ENCODE measurements at places on chromosomes 13 and 19.

- DNase-seq = no peak
Observed at GRCh38 chr19:37936886-37937285, 29.9 kb downstream of the SIPA1L3 start.

- DNase-seq = peak; percentile 71
Observed at GRCh38 chr13:94419304-94419924, 60.1 kb downstream of the DCT start.

GRCh38 chr19:41872775-41873647 is 4.1 kb upstream of the CD79A start:
- DNase-seq = no peak

- DNase-seq = no peak
Observed at GRCh38 chr13:29193083-29193482, 372.9 kb downstream of the MTUS2 start.

- DNase-seq = no peak
Observed at GRCh38 chr19:17722655-17723240, 3.5 kb downstream of the MAP1S start.

GRCh38 chr19:54106716-54107115 is 4.1 kb downstream of the NDUFA3 start:
- DNase-seq = no peak

DNA sequence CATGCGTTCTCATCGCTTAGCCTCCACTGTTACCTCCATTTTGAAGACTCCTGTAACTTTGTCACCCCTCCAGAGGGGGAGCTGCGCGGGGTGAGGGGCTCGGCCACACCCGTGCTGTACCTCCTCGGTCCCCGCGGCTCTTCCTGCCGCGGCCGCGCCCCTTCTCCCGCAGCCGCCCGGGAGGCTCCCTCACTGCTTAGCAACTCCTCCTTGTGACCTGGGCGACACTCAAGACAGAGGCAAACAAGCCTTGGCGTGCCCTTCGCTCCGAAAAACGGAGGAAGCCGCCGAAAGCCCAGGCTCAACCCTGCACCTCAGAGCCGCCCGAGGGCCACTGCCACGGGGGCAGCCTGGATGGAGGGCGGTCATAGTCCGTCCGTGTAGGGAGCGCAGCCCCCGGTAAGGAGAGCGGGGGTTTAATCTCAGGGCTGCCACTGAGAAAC is 494.3 kb downstream of the FOXO1 start:
- DNase-seq = no peak

DNA sequence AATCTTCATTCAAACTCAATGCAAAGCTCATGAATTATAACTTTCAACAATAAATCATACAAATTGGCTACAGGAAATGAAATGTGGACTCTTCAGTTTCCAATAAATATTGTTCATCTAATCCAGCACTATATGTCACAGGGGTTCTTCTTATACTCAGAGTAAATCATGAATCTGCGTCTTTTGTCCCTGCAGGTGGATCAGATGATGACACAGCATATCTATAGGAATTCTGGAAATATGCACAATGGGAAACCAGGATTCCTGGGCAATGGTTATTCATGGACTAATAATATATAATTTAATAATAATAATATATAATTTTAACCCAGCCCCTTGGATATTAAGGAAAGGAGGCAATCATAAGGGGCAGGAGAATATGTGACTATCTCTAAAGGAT is 8.4 kb downstream of the ZNF573 start:
- DNase-seq = no peak

DNA sequence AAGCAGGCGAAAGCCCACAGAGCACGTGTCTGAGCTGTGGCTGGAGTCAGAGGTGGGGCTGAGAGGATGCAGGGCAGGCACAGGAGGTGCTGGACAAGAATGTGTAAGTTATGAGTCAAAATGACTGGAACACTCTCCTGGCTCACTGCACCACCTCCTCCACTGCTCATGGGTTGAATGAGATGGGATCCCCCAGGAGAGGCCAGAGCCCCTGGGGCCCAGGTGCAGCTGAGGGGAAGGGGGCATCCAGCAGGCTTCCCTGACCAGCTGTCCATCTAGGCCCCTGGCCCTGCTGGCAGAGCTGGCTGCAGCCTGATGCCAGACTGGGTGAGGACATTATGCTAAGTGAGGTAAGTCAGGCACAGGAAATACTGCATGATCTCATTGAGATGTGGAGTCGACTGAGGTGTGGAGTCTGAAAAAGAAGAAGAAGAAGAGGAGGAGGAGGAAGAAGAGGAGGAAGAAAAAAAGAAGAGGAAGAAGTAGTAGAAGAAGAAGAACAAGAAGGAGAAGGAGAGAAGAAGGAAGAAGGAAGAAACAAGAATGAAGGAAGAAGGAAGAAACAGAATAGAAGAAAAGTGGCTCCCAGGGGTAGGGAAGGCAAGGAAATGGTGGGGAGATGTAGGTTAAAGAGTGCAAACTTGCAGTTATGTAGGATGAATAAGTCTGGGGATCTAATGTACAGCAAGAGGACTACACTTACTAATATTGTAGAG is 747.4 kb downstream of the UQCRFS1 start:
- DNase-seq = no peak

- DNase-seq = no peak
Observed at GRCh38 chr19:32563761-32564160, 17.2 kb upstream of the PDCD5 start.

DNA sequence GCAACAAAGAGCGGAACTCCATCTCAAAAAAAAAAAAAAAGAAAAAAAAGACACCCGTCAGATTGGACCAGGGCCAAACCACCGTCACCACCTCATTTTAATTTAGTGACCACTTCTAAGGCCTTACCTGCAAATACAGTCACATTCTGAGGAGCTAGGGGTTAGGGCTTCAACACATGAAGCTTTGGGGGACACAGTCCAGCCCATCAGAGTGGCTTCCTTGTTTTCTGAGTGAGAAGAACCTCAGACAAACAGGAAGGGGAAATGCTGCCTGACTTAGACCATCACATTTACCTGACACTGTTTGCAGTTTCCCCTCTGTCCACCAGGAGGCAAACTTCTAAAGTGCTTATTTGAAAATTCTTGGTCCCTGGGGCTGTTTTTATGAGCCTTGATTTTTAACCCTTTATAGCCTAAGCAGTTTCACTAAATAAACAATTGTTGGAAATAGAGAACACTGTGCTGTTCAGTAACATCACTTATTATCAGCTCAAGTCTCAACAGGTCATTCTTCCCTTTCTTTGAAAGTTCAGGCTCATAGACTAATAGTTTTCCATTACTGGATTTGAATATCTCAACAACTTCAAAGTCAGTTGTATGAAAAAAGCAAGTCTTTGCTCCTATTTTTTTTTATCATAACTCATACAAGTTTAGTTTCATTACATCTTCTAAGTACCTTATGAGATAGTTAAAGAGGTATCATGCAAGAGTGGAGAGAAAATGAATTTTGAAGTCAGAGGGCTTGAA is 74.9 kb upstream of the WASF3 start:
- DNase-seq = peak; percentile 54

DNA sequence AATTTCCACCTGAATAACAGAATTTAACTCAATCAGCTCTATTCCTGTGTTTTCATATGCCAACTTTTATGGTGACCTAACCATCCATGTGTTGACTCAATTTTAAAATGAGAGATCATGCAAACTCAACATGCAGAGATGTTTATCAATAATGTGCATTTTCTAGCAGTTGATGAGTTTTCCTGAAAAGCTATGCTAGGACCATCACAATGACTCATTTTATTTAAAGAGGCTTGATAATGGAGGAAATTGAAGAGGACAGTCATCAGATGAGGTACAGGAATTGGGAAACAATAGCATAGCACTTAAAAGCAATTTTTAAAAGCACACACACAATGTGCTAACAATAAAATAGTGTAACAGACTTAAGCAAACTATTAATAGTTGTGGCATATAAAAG is 127.1 kb downstream of the VWA8 start:
- no peak for DNase-seq

DNA sequence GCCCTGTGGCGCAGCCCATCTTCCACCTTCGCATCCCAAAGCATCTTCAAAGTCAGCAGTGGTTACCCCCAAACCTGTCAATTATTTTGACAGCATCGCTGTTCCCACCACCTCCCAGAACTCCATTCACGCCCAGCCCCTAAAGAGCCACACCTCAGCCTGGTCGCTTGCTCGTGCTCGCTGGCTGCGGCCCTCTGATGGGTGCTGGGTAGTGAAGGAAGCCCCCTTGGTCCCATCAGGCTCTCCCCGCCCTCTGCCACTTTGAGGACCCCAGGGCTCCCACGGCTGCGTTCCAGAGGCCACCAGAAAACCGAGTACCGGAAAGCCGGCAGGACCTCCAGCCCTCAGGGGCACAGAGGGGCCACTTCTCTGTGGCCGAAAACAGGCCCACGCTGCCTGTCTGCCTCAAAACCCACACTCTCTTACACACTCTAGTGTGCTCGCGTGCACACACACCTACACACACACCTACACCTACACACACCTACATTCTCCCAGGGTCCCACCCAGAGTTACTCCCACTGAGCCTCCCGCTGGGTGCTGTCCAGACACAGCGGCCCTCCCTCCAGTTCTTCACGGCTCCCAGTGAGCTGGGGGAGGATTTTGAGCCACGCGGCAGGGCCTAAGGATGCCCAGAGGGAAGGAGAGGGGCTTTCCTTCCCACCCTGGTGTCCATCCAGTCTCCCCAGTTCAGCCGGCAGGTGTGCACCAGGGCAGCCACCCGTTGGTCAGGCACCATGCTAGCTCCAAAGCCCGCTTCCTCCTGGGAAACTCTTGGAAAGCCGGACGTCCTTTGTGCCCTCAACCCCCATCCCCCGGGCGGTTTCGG is 1.9 kb downstream of the VSTM2B start:
- DNase-seq = no peak

GRCh38 chr13:65343898-65344663 is 1886.1 kb downstream of the PCDH9 start:
- no peak for DNase-seq

GRCh38 chr19:2974342-2975041 is 2.9 kb upstream of the TLE6 start:
- no peak for DNase-seq

- DNase-seq = no peak
Observed at GRCh38 chr19:35328851-35329285, at the start of gene CD22. Gene CD22, plus strand, starts transcription at chr19:35329187. Its CDS starts 2,854 bp downstream, at chr19:35332041.

DNA sequence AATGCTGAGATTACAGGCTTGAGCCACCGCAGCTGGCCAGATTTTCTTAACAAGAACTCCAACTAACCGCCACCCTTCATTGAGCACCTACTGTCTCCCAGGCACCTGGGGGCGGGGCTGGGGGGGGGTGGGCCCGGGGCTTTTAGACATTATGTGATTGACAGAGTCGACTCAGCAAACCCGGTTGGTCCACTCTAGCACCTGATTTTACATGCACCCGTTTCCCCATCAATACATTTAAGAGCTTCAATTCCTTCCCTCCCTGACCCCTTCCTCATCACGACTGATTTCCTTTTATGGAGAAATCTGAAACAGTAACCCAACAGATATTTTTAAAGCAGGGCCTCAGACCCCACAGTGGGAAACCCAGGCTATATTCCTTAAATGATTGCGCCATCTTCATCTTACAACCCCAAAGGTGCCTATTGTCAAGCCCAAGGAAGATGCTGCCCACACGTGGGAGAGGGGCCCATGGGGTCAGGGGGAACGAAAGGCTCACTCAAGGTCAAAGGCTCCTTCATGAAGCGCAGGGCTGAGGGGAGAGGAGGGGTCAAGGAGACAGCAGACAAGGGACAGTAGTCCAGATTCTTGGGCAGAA is 1.8 kb downstream of the INSR start:
- no peak for DNase-seq
